ENCODE measurements at places on chromosomes 6 and 20.

GRCh38 chr6:96652552-96652951 is 89.6 kb downstream of the FHL5 start:
- no peak for DNase-seq

- no peak for DNase-seq
Observed at GRCh38 chr6:30554404-30554803, 1.9 kb downstream of the GNL1 start.

- no peak for DNase-seq
Observed at GRCh38 chr6:100468016-100468622, 3.4 kb upstream of the SIM1 start.

DNA sequence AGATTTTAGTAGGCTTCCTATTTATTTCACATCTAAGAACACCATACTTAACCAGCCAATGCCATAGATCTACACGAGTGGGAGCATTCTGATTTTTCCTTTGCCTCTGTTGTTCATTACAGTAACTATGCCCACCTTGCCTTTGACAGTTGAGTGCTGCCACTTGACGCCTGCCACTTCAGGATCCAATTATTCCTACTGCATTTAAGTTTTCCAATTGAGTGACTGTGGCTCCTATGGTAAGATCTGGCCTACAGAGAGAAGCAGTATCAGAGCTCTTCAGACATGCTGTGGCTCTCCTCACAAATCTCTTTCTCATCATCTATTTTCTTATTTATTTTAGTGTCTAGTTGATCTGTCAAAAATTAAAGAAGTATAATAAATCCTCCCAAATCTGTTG is 403.0 kb upstream of the SPTLC3 start:
- no peak for DNase-seq

DNA sequence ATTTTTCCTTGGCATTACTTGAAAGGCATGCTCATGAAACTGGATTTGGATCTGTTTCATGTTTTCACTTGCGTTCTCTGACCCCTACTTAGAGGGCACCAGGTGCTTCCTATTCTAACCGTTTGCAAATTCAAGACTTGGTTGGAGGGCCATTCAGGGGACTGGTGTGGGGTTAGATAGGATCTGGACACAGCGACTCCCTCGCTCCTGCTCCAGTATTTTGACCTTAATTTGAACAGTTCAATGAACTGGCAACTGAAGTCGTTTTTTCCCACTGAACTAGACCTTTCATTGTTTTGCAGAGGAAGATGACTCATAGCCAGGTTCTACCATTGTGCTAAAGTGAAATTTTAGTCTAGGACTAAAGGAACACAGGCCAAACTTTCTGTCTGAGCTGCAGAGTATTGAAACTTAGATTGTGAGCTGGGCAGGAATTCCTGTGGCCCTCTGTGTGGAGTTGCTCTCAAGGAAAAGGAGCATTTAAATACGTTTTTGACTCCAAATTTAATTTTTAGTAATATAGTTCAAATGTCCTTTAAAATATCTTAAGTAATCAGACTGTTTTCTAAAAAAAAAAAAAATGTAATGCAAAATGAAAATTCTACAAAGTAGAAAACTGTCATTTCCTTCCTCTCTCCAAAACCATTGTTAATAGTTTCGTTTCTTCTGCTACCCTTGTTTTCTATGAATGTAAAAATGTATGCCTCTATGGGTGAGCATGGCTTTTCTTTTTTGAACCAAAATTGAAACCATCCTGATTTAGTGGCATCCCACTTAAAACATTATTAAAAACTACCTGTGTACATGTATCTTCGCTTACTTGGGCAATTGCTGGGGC is 64.8 kb downstream of the UTRN start:
- no peak for DNase-seq

DNA sequence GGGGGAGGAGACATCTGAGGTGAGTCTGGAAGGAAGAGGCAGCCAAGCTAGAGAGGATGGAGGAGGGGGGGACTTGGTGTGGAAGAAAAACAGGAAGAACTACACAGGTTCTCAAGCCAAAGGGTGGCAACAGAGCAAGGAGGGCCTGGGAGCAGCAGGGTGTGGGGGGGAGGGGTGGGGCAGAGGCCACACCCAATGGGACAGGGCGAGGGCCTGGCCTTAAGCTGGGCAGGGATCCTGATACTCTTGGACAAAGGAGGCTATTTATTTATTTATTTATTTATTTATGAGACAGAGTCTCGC is 359.0 kb downstream of the ZFAND3 start:
- DNase-seq, result no peak

DNA sequence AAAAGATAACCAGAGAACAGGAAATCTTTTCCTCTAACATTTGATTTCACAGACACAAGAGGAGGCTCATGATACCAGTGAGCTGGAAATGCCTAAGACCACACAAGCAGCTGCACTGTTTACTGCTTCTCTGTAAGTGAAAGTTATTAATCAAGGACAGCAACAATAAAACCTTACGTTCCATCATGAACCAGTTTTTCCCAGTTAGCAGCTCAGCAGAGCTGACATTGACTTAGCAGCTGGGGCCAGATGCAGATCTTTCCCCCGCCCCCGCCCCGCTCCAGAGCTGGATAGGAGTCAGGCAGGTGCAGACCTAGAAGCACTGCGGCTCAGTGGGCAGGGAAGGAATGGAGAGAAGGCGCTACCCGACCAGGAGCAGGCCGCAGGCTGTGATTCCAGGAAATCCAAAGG is 275.2 kb downstream of the GMDS start:
- DNase-seq, result no peak

DNA sequence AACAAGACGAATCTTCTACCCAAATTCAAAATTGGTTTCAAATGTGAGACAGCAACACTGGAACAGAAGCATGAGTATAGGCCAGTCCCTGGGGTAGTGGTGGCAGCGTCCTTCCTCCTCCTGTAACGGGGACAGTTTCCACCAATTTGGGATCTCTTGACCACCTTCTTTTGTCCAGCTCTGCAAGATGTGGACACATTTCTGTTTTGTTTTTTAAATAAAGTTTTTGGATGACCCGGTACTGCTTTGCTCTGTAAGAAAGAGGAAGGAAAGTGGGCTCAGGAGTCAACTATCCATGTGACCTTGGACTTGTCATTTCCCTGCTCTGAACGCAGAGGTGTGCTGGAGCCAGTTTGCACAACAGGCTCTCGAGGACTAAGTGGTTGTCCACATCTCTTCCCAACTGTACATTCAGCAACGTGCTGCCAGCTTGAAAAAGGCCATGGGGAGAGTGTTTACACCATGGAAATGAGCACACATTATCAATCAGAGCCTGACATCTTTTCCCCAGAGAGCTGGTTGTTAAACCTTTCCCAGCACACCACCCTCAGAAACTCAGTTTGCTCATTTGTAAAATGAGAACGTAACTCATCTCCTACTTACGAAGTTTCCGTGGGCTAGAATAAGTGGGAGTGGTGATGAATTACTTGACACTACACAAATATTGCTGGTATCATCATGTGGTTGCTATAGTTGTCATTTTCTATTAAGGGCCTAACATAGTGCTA is 66.5 kb downstream of the ADTRP start:
- no peak for DNase-seq

- DNase-seq, result no peak
Observed at GRCh38 chr20:53335555-53335954, 258.1 kb downstream of the ZNF217 start.

DNA sequence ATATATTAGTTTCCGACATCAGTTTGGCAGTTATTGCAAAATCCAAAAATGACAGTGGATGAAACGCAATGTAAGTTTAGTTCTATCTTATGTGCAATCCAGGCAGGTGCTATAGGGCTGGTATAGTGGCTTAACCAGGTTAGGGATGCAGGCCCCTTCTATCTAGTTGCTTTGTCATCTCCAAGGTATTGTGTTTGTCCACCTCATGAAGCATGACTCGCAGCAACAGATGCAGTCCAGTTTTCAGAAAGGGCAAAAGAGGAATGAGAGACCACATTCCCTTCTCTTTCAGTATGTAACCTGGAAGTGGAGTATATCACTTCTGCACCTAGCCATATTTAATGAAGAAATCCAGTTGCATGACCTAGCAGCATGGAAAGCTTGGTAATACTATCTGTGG is 59.7 kb downstream of the PKIB start:
- DNase-seq, result no peak

- no peak for DNase-seq
Observed at GRCh38 chr20:7829776-7830175, 110.5 kb downstream of the HAO1 start.

DNA sequence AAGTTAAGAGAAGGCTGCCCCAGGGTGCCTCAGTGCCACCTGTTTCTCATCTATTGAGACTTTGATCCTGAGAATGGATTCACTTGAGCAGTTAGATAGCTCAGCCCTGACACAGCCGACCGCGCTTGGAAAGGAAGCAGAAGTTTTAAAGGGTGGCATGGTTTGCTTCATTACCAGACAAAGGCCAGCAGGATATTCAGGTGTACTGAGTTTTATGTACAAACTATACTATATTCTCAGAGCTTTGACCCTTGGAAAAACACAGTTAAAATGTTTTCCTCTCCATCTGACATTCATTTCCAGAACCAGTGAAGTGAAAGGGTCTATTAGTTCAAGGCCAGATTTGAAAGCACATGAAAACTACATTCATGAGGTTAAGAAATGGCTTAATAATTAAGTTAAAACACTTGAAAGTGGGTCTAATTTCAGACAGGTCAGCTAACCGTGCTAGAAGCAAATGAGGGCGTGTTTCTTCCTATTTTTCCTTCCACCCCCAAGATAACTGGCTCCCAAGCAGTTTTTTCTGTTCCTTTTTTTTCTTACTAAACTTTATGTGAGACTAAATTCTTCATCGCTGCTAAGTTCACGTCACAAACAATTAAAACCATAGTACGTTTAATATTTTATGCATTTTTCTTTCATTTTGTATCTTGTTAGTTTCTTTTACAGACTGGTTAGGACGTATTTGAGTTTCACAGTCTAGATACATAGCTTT is 385.3 kb upstream of the SOX4 start:
- DNase-seq, result no peak

- DNase-seq, result no peak
Observed at GRCh38 chr6:36099869-36100483, 30.3 kb upstream of the MAPK13 start.

- DNase-seq, result peak; percentile 88
Observed at GRCh38 chr20:10857352-10858070, 183.7 kb upstream of the JAG1 start.

- peak; percentile 75 for DNase-seq
Observed at GRCh38 chr20:20710443-20711315, 1.8 kb downstream of the RALGAPA2 start.

GRCh38 chr6:11248974-11249761 is 16.7 kb upstream of the NEDD9 start:
- no peak for DNase-seq

- no peak for DNase-seq
Observed at GRCh38 chr6:49855221-49855620, 11.1 kb downstream of the CRISP1 start.

GRCh38 chr20:62742979-62743776 is 34.5 kb downstream of the NTSR1 start:
- no peak for DNase-seq

DNA sequence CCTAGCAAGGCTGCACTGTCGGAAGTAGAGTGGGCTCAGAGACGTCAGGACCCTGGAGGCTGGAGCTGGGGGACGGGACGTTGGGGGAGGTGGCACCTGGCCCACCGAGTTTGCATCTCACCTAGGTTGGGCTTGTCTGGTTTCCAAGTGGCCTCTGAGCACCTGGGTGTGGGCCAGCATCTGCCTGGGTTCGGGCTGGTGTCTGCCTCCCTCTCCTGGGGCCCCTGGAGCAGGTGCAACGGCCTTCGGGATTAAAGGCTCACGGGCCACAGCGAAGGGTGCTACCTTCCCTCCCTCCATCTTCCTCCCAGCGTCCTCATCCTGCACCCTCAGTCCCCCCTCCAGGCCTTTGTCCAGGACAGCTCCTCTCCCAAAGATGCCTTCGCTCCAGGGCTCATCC is 6.0 kb downstream of the HRH3 start:
- no peak for DNase-seq

- DNase-seq, result no peak
Observed at GRCh38 chr20:49821870-49822331, 9.3 kb downstream of the SLC9A8 start.

- DNase-seq, result peak; percentile 70
Observed at GRCh38 chr20:46174469-46175126, 56.5 kb downstream of the CD40 start.

DNA sequence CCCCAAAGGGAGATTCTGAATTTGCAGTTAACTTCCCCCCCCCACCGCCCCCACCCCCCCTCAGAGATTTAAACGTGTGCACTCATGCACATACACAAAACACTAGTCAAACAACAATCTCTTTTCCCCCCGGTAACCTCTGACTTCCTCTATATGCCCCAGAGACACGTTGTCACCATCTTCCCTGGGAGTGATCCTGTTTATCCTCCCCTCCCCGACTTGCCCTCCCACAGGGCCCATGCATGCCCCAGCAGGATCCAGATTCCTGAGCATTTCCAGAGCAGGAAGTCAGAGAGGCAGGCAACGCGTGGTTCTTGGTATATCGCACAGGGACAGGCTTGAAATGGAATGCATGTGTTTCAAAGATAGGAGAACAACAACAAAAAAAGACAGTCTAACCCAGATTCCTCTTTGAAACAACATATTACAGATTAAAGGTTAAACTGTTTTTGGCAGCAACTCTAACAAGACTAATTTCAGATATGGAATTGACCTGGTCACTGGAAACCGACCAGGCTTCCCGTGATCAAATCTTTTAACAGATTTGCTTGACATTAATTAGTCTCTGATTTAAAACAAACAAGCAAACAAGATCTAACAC is 1.3 kb downstream of the BLCAP start:
- DNase-seq, result peak; percentile 57

DNA sequence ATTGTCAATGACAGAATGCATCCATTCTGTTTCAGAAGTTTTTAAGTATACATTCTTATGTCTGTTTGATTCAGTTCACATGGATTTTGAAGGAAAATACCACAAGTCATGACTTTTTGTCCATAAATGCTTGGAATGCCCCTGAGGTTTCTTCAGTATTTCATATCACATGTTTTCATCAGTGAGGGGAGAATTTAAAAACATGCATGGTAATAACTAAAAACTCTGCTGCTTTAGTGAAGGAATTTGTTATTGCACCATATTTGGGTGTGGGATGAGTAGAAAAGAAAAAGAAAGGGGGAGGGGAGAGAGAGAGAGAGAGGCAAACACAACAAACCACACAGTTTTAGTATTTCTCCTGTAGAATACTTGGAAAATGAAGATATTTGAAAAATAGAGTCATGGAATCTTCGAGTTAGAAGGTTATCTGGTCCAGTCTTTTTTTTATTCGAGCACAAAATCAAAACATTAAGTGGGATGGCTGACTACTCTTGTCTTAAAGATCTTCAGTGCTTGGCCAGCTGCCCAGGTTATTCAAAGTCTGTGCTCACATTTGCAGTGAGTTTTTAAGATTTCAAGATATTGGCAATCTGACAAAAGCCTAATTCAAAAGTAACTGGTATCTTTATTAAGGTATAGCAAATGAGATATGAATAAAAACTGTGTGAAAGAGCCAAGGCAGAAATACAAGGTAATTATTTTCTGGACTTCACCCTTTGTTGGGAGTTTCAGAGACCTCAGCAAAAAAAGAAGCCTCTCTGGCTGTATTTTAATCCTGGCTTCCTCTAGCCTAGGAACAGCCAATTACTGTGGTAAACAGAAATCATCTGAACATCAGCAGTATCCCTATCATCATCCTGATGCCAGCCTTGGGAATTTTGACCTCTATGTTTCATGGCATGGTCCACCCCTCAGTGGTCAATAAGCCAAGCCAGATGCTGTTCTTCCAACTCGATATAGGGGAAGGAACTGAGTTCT is 687.9 kb upstream of the CITED2 start:
- no peak for DNase-seq
